Activated naive CD4-positive, alpha-beta T cell treated with anti-CD3 and anti-CD28 coated beads for 36 hours (primary cell): ENCODE measurements at places on chromosomes 2 and 18. TPM values are rescaled to one million over a fixed set of nuclear protein-coding genes. Genes with fewer than 3 reads are reported as not detected.

The C2orf66 gene
- not detected for total RNA-seq

The NPPC gene
- 1.2 TPM for total RNA-seq

The B3GNT7 gene
- total RNA-seq = not detected

The MXD1 gene
- 7.6 TPM for total RNA-seq

The SNED1 gene
- 0.35 TPM for total RNA-seq

The TNS1 gene
- total RNA-seq = 0.74 TPM

The CD8B gene
- 0.94 TPM for total RNA-seq

GRCh38 chr2:40343902-40344301 is 108.0 kb downstream of the SLC8A1 start:
- no peak for DNase-seq

- peak; percentile 3 for DNase-seq
Observed at GRCh38 chr2:95057535-95058370, 32.2 kb downstream of the MAL start.

DNA sequence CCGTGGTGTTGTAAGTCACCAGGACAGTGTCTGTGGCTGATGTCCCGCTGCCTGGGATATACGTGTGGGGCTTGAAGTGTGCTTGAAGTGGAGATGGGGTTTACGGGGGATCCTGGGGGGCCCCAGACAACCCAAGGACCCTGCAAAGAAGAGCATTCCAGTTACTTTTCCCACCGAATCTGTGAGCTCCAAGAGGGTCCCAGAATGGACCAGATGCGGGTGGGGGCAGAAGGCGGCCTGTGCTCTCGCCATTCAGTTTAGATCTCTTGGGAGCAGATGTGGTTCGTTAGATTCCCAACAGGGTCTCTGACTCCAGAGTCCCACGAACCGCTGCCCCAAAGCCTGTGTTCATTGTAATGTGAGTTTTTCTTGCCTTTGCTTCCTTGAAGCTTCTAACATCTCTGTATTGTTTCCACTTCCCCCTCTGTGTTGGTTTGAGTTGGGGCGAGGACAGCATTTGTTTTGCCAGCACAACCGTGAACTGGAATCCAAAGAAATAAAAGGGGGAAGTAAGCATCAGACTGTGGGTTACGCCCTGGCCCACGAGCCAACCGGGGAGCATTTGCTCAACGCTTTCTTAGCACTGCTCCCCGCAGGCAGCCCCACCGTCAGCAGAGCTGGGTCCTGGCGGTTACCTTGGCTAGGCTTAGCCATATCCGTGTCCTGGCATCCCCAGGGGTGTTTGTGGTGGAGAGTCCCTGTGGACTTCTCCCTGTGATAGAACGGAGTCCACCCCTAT is 92.1 kb downstream of the SH3BP4 start:
- DNase-seq = no peak

DNA sequence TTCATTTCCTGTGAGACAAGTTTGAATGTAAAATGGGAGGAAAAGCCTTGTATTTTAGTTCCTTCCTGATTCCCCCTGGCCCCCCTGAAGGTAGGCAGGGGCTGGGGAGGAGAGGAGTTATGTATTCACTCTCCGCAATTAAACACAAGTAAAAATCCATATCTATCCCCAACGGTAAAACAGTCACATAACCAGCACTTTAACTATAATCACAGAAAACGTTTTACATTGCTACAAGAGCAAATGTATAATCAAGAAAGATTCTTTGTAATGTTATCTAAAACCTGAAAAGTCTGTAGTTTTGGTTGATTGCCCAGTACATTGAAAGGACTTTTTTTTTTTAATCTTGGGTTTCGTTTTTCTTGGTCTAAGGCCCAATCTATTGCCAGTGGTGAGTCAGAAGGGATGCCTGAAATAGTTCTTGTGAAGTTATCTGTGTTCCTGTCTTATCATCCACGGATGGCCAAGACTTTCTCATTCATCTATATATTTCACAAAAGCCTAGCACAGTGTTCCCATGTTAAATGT is 34.5 kb upstream of the CCNYL1 start:
- no peak for DNase-seq

DNA sequence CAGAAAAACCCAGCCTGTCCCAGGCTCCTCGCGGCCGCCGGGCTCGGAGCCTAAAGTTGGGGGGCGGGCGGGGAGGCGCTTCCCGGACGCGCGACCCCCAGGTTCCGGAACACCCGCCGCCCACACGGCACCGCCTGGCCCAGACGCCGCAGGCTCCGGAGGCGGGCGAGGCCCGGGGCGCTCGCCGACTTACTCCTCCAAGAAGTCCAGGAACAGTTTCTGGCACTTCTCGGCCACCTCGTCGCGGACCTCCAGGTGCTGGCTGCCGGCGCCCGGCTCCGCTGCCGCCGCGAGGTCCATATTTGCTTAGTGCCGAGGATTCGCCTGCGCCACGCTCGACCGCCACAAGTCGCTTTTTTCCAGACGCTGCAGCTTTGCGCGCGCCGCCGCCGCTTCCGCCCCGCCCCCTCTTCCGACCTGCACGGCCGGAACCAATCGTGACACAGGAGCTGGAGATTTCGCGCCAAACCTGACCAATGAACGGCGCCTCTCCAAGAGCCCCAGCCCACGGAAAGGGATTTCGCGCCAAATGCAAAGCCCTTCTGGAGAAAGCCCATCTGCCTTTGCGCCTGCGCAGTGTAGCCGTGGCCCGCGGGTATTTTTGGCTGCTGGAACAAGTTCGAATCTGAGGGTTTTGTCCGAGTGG is at the start of gene MCM6:
Gene MCM6, minus strand, starts transcription at position 378 of the 646 bp plus-strand sequence. Its CDS starts 78 bp downstream, at position 300.
- DNase-seq = peak; percentile 100

- no peak for DNase-seq
Observed at GRCh38 chr18:48330016-48330991, 78.9 kb downstream of the ZBTB7C start.

- no peak for DNase-seq
Observed at GRCh38 chr18:6731222-6731596, 1.7 kb downstream of the ARHGAP28 start.

DNA sequence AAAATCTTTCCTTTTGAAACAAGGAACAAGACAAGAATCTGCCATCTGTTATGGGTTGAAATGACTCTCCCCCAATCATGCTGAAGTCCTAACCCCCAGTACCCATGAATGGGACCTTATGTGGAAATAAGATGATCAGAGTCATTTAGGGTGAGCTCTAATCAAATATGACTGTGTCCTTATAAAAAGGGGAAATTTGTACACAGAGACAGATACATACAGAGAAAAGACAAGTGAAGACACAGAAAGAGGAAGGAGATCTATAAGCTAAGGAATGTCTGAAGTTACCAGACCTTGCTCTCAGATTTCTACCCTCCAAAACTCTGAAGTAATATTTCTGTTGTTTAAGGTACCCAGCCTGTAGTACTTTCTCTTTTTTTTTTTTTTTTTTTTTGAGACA is 15.7 kb downstream of the TGFBRAP1 start:
- DNase-seq = no peak

GRCh38 chr2:236748801-236749200 is 179.2 kb downstream of the ACKR3 start:
- no peak for DNase-seq

DNA sequence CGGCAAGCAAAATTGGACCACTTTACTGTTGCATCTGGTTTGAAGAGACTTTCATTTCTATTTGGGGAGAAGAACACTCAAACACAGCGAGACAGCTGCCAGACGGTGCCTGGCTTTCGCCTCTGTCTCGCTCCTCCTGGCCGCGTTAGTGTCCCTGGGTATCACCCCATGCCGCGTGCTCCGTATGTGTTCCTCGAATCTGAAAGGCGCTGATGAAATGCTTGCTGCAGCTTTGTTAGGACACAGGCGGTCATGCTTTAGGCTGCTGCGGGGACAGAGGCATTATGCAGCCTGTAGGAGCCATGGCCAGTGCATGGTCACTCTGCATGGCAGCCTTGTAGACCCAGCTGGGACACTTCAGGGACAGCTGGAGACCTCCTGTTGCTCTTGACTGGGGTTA is 53.9 kb downstream of the LDLRAD4 start:
- DNase-seq = no peak

GRCh38 chr2:186995092-186995491 is 146.1 kb upstream of the ZSWIM2 start:
- DNase-seq = no peak
